ENCODE measurements at places on chromosomes 5 and 9. TPM values are rescaled to one million over a fixed set of nuclear protein-coding genes. Genes with fewer than 3 reads are reported as not detected.
A peak's percentile ranks its signal among the peaks of the same experiment; 100 is the strongest.

Gene STK32A
- total RNA-seq: 0.58 TPM

Gene IGFBPL1
- not detected for total RNA-seq

Gene DROSHA
- total RNA-seq: 36.5 TPM

Gene TMC1
- total RNA-seq: 0.73 TPM

Gene HARS1
- 52.7 TPM for total RNA-seq

Gene TUSC1
- 15.8 TPM for total RNA-seq

Gene PCDHGC5
- total RNA-seq: not detected

Gene CRHBP
- not detected for total RNA-seq

- no peaks in the 10 kb centered on the region for H3K4me1 ChIP-seq
- DNase-seq: no peak
- H3K36me3 ChIP-seq: no peaks in the 10 kb centered on the region
- H3K4me3 ChIP-seq: no peak overlapping the region
Observed at GRCh38 chr9:108486831-108487230, 369.0 kb downstream of the ACTL7B start.

- H3K27me3 ChIP-seq: no peaks in the 10 kb centered on the region
- DNase-seq: peak; percentile 69
- peaks cover 22% of the 10 kb centered on the region for H3K36me3 ChIP-seq
- peak overlapping the region; percentile 96 for H3K27ac ChIP-seq
- peak overlapping the region; percentile 58 for H3K4me3 ChIP-seq
Observed at GRCh38 chr9:121298689-121299466, 30.9 kb downstream of the GSN start.

GRCh38 chr9:132231019-132231701, 69.3 kb downstream of the NTNG2 start:
- H3K36me3 ChIP-seq: no peaks in the 10 kb centered on the region
- H3K27ac ChIP-seq: no peak overlapping the region

GRCh38 chr5:111552896-111553295, 40.6 kb upstream of the STARD4 start:
- H3K27ac ChIP-seq: no peak overlapping the region
- H3K4me3 ChIP-seq: no peak overlapping the region

GRCh38 chr9:130354378-130354777, 88.8 kb downstream of the HMCN2 start:
- DNase-seq: no peak
- no peak overlapping the region for H3K4me3 ChIP-seq
- no peak overlapping the region for H3K27ac ChIP-seq
- no peaks in the 10 kb centered on the region for H3K27me3 ChIP-seq

- peak overlapping the region; percentile 98 for H3K27ac ChIP-seq
- no peaks in the 10 kb centered on the region for H3K36me3 ChIP-seq
- no peaks in the 10 kb centered on the region for H3K27me3 ChIP-seq
- peak overlapping the region; percentile 64 for H3K4me3 ChIP-seq
- DNase-seq: no peak
Observed at GRCh38 chr9:14323083-14323971, 9.4 kb upstream of the NFIB start.

DNA sequence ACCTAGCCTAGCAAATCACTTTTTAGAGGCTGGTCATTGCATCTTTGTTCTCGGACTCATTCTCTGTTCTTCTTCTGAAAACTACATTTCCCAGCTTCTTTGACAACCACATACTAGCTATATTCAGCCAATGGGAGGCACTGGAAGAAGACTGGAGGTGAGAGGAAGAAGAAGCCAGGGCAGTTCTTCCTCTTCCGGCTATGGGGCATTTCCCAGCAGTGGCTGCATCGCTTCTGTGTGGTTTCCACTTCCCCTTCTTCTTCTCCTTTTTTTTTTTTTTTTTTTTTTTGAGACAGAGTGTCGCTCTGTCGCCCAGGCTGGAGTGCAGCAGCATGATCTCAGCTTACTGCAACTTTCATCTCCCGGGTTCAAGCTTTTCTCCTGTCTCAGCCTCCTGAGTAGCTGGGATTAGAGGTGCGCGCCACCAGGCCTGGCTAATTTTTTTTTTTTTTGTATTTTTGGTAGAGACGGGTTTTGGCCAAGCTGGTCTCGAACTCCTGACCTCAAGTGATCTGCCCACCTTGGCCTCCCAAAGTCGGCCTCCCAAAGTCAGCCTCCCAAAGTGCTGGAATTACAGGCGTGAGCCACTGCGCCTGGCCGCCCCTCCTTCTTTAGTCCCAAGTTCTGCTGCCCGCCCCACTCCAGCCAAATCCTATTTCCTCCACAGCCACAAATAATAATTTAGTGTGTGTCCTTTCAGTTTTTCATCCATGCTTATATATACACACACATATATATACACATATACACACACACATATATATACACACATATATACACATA, 6.9 kb upstream of the UBAP1 start:
- no peak overlapping the region for H3K4me3 ChIP-seq
- peak overlapping the region; percentile 26 for H3K27ac ChIP-seq
- H3K27me3 ChIP-seq: no peaks in the 10 kb centered on the region
- H3K36me3 ChIP-seq: no peaks in the 10 kb centered on the region
- H3K4me1 ChIP-seq: no peaks in the 10 kb centered on the region

DNA sequence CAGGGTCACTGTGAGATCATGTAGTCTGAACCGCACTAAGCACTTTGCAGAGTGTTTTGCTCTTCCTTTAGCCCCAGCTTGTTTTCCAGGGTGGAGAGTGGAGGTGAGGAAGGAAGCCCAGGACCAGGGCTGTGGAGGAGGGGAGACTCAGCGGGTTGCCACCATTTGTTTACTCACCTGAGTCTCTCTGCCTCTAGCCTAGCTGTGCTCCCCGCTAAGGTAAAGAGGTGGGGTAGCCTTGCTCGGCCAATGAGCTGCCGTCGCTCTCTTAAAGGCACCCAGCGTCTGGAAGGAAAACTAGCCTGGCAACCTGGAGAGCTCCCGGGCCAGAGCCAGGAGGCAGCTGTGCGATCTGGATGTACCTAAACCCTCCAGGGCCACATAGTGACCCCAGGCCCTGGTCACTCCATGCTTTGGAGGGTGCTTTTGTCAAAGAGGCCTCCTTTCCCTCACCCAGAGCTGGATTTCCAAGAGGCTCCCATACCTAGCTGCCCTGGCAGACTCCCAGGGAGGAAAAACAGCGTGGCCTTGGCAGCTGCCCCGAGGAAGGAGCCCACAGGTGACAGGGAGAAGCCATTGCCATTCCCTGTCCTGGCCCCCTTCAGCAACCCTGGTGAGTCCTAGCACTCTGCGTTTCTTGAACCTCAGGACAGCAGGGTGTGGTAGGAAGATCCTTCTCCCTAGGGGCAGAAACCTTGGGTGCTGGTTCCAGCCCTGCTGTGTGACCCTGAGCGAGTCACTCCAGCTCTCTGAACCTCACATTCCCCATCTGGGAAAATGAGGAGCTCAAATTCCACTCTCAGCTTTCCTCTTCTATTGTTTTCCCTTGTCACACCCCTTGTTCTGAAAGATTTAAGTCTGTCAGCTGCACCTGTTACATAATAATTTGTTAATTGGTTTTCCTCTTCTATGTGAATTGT, 42.4 kb upstream of the LARP1 start:
- H3K36me3 ChIP-seq: no peaks in the 10 kb centered on the region
- no peaks in the 10 kb centered on the region for H3K4me1 ChIP-seq
- peak overlapping the region; percentile 43 for H3K4me3 ChIP-seq
- H3K27ac ChIP-seq: peak overlapping the region; percentile 75
- H3K27me3 ChIP-seq: no peaks in the 10 kb centered on the region

GRCh38 chr9:125739436-125739835, 7.7 kb upstream of the PBX3 start:
- no peak overlapping the region for H3K27ac ChIP-seq
- no peak for DNase-seq
- H3K4me3 ChIP-seq: no peak overlapping the region
- no peaks in the 10 kb centered on the region for H3K27me3 ChIP-seq

DNA sequence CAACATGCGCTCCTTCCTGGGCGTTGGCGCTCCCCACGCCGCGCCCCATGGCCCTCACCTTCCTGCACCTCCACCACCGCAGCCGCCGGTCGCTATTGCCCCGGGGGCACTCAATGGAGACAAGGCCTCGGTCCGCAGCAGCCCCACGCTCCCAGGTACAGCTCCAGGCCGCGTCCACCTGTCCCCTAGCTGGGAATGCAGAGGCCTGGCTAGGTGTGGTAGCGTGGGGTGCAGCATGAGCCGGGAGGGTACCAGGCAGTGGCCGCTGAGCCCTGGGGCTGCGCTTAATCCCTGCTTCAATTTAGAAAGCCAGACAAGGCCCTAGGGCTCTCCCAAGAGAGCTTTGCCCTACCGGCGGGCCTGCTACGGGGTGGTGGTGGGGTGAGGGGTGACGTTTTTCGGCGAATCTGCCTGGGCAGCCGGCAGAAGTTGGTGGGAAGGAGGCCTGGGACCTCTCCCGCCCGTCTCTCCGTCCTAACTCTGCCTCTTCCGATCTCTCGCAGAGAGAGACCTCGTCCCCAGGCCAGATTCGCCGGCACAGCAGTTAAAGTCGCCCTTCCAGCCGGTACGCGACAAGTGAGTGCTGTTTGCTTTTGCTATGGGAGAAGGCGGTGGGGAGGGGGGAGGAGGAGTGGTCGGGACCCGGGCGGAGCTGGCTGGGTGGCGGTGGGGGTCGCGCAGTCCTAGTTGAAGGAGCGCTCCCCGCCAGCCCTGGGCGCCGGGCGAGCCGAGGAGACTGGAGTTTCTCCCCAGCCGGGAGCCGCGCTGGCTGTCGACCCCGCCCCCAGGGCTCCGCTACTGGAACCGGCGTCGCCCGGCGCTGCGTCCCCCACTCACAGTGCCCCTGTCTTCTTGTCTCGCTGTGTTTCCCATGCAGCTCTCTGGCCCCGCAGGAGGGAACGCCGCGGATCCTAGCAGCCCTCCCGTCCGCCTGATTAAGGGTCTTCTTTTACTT, 4.8 kb downstream of the IRX1 start:
- H3K36me3 ChIP-seq: no peaks in the 10 kb centered on the region
- peaks cover 93% of the 10 kb centered on the region for H3K27me3 ChIP-seq
- peaks cover 50% of the 10 kb centered on the region for H3K4me1 ChIP-seq
- DNase-seq: no peak

GRCh38 chr9:87334366-87334765, 163.3 kb upstream of the DAPK1 start:
- no peak overlapping the region for H3K4me3 ChIP-seq
- no peaks in the 10 kb centered on the region for H3K36me3 ChIP-seq
- no peaks in the 10 kb centered on the region for H3K27me3 ChIP-seq
- no peak overlapping the region for H3K27ac ChIP-seq
- peaks cover 12% of the 10 kb centered on the region for H3K4me1 ChIP-seq

GRCh38 chr5:132003982-132004381, 7.5 kb downstream of the ACSL6 start:
- no peak overlapping the region for H3K4me3 ChIP-seq
- DNase-seq: no peak
- no peaks in the 10 kb centered on the region for H3K4me1 ChIP-seq
- no peak overlapping the region for H3K27ac ChIP-seq

- no peaks in the 10 kb centered on the region for H3K4me1 ChIP-seq
- DNase-seq: no peak
- H3K27me3 ChIP-seq: no peaks in the 10 kb centered on the region
- H3K27ac ChIP-seq: peak overlapping the region; percentile 44
- H3K4me3 ChIP-seq: no peak overlapping the region
- H3K36me3 ChIP-seq: no peaks in the 10 kb centered on the region
Observed at GRCh38 chr5:67694810-67695191, 498.2 kb upstream of the CD180 start.

DNA sequence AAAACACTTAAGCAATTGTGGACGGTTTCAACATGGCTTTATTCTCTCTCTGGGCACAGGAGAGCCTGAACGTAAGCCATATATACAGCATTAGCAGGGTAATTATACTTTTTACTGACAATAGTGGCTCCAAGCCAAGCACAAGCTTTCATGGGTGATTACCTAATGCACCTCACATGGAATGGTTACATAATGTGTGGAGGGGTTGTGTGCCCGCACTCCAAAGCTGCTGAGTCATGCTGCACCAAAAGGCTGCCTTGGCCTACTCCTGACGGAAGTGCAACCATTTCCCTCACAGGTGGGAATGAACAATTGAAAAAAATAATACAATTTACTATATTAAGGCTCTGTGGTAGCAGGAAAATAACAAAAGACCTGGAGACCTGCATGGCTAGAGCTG, 86.5 kb upstream of the ATP10B start:
- H3K4me3 ChIP-seq: no peak overlapping the region
- H3K27ac ChIP-seq: peak overlapping the region; percentile 36
- peak; percentile 68 for DNase-seq
- no peaks in the 10 kb centered on the region for H3K36me3 ChIP-seq
- peaks cover 5% of the 10 kb centered on the region for H3K4me1 ChIP-seq

GRCh38 chr5:1555011-1555807, 31.4 kb upstream of the LPCAT1 start:
- H3K27me3 ChIP-seq: peaks cover 38% of the 10 kb centered on the region
- no peaks in the 10 kb centered on the region for H3K36me3 ChIP-seq
- H3K4me3 ChIP-seq: no peak overlapping the region
- DNase-seq: peak; percentile 50
- H3K27ac ChIP-seq: no peak overlapping the region
